ENCODE measurements at places on chromosomes 1 and 21.

GRCh38 chr1:217540321-217540720, 90.6 kb downstream of the GPATCH2 start:
- no peak for DNase-seq

DNA sequence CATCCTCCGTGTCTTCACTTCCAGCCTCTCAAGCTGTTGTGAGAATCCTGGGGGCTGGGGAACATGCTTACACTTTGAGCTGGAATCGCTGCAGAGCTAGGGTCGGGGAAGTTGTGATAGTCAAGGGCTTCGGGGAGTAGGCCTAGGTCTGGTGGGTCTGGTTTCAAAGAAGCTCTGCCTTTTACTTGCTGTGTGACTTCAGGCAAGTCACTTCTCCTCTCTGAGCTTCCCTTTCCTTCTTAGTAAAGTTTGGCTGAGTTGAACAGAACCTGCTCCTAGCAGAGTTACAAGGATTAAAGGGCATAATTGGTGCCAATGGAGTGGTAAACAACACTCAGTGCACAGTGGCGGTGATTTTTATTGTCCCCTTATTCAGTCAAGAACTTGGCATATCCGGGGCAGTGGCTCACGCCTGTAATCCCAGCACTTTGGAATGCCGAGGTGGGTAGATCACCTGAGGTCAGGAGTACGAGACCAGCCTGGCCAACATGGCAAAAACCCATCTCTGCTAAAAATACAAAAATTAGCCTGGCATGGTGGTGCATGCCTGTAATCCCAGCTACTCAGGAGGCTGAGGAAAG, 25.7 kb downstream of the ARHGEF19 start:
- no peak for DNase-seq

GRCh38 chr1:28190996-28191645, 14.6 kb upstream of the PTAFR start:
- DNase-seq = no peak

DNA sequence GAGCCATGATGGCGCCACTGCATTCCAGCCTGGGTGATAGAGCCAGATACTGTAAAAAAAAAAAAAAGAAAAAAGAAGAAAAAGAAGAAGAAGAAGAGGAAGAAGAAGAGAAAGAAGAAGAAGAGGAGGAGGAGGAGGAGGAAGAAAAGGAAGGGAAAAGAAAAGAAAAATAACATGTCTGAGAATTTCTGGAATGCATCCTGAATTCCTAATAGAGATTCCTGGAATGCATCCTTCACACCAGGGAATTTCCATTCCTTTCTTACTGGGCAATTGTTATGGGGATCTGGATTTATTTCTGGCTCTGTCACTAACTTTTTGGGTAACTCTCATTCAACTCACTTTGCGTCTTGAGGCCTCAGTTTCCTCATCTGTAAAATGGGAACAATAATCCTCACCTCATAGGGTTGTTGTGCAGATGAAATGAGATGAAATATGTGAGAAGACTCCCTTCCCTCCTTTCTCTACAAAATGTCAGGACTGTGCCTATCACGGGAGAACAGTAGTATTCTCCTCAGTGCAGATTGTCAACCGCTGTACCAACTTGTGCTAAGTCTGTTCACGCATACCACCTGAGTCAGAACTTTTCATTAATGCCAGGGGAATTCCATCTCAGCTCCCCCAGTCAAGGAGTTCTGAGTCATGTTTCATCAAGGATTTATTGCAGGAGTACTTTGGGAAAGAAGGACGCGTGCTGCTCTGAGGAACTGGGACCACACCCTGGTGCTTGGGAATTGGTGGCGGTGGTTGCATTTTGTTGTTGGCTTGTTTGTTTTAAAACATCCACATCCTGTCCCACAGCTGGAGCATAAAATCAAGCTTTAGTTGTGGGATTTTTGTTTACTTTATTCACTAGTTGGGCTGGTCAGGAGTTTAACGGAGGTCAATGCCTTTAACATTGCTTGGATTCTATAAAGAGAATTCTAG, 42.4 kb upstream of the ROR1 start:
- DNase-seq = no peak

- DNase-seq = no peak
These were observed 32.9 kb downstream of the FMO4 start for GRCh38 chr1:171346881-171347280.

DNA sequence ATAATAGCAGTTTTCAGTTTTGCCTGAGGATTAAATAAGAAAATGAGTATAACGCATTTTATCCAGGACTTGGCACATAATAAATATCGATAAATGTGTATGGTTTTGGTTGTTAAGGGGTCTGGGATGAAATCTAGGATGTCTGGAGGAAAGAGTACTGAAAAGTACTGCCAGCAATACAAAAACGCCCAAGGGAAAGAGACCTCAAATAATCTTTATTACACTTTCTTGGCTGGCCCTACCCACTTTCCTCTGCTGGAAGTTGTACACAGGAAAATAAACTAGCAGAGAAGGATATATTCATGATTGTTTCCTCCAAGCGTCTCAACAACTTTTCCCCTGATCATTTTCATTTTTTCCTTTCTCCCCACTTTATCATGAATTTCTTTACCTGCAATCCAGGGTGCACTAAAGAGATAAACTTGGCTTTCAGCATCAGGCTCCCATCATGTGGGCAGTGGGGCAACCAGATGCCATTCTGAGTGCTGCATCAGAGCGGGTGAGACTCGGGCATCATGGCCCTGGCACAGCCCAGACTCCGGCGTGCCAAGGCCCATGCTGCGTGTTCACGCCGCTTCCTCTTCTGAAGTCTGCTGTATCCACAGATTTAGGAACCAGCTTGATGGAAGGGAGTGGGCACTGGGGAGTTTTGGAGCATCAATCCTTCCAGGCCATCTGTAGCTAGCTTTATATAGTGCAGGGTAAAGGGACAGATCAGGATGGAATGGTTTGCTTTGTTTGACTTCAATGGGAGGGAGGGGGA, 35.8 kb upstream of the PLXNA2 start:
- no peak for DNase-seq

GRCh38 chr1:183911285-183911684, 106.4 kb downstream of the RGL1 start:
- DNase-seq = no peak

GRCh38 chr1:160214481-160215140, 9.4 kb downstream of the PEA15 start:
- DNase-seq = no peak

DNA sequence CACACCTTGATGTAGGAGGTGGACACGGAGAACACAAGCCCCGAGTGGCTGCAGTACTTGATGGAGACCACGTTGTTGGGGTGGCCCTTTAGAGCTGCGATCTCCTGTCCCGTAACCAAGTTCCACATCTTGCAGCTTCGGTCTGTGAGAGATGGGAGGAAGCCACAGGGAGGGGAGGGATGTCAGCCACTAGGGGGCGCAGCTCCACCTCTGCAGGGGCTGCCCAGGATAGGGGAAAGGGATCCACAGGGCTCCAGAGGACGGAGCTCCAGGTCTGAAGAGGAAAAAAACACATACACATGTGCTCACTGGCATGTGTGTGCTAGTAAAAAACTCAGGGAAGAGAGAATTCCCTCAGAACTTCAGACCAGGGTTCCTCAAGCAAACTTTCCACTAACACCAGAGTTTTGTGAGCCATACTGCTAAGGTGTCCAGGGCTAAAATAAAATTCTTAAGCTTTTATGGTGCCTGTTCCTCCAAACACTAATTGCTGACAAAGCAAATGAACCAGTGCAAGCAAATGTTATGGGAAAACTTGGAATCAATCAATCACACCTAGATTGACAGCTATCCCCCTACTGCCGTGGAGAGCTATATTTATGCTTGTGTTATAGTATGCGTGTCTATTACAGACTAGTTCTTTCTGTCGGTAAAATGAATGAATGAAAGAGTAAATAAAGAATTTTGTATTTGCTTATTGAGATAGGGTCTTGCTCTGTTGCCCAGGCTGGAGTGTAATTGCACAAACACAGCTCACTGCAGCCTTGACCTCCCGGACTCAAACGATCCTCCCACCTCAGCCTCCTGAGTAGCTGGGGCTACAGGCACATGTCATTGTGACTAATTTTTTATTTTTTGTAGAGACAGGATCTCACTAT, 43.7 kb downstream of the KIF21B start:
- DNase-seq = no peak
